ENCODE measurements at places on chromosomes 12 and 14.

GRCh38 chr14:32697114-32697513, 241.6 kb upstream of the NPAS3 start:
- no peak for DNase-seq

DNA sequence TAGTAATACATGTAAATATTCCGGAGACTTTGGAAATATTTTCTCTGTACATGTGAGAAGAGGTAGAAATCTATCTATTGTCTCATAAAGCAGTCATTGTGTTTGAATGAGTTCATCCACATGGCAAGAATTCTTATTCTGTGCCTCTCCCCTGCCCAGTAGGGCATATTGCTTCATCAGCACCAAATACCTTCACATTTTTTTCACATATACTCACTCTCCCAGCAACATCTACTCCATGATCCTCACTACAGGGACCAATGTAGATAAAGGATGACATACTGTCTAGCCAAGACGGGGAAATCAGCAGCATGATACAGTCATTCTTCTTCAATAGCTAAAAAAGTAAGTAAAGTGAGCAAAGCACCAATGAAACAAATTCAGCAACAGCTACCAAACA, 1.3 kb upstream of the TAS2R14 start:
- DNase-seq = no peak

GRCh38 chr12:22656376-22656775, 31.4 kb downstream of the ETNK1 start:
- DNase-seq = no peak

DNA sequence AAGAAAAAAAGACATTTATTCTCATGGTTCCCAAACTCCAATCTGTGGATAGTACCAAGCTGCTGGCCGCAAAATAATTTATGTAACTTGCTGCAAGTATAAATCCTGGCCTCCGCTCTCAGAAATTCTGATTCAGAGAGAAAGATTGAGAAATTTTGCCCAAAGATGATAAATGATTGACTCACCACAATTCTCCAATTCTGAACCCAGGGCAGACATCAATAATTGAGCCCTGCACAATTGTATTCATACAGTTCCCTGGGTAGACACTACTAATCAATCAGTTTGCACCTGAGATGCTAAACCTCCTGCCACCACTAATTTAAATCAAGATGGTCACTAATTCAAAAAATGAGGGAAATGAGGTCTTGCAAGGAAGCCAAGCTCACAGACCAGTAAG, 38.2 kb downstream of the TRPV4 start:
- no peak for DNase-seq

DNA sequence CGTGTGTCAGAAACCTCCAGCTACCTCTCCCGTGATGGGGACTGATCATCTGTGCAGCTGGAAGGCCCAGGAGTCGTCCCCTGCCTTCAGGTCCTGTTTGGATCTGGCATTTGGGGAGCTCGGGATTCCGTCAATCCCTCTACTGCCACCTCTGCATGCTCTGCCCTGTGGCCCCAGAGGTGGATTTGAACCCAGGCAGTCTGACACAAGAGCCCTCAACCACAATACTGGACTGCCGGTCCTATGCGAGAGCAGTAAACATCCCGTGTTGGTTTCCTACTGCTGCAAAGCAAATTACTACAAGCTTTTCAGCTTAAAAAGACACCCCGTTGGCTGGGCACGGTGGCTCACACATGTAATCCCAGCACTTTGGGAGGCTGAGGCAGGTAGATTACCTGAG, 121.9 kb upstream of the FKBP4 start:
- no peak for DNase-seq

- no peak for DNase-seq
These were observed 38.0 kb downstream of the NOC4L start for GRCh38 chr12:132182206-132182710.

- no peak for DNase-seq
These were observed 49.0 kb downstream of the TBC1D15 start for GRCh38 chr12:71888521-71888920.

DNA sequence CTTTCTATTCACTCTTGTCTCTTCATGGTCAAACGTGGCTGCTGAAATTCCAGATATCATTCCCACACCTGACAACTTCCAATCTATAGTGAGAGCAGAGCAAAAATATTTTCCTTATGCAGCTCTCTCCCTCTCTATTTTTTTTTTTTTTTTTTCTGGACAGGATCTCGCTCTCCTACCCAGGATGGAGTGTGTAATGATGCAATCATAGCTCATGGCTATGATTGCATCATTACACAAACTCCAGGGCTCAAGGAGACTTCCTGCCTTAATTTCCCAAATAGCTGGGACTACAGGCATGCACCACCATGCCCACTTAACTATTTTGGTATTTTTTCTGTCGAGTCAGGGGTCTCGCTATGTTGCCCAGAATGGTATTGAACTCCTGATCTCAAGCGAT, 1398.9 kb downstream of the AACS start:
- DNase-seq = no peak

DNA sequence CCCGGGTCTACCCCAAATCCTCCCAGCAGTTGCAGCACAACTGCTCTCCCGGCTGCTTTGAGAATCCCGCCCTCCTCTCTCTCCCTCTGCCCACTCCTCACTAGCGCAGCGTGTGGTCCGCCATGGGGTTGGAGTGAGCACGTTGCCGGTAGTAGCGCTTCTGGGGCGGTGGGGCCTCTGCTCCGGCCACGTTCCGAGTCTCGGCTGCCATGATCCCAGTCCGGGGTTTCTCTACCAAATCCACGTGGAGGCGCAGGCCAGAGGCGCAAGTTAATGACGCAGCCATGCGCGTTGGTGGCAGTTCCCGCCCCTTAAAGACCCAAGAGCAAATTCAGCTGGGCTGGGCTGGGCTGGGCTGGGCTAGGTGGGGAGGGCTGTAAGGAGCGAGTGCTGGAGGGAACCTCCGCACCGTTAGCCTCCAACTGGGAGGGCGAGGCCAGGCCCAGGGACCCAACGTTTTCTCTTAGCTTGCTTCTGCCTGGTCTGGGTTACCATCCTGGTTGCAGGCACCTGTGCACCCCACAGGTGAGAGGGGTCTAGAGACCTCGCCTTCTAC, at the start of gene METTL1:
TSS of gene METTL1 (minus strand) at position 233 of the 556 bp plus-strand sequence. CDS start at position 211, 22 bp downstream.
- DNase-seq = peak; percentile 87

- DNase-seq = no peak
These were observed 162.9 kb downstream of the PCNX1 start for GRCh38 chr14:71070169-71070568.

GRCh38 chr12:64039281-64039871, 182.7 kb downstream of the KICS2 start:
- no peak for DNase-seq

DNA sequence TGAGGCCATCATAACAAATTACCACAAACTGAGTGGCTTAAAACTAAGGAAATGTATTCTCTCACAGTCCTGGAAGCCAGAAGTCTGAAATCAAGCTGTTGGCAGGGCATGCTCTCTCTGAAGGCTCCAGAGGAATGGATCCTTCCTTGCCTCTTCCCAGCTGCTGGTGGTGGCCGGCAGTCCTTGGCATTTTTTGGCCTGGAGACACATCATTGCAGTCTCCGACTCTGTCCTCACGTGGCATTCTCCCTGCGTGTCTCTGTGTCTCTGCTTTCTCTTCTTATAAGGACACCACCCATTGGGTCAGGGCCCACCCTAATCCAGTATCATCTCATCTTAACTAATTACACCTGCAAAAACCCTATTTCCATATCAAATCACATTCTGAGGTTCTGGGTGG, 206.1 kb downstream of the SLC41A2 start:
- DNase-seq = no peak

GRCh38 chr14:68762953-68763764, 29.7 kb downstream of the ZFP36L1 start:
- DNase-seq = no peak

DNA sequence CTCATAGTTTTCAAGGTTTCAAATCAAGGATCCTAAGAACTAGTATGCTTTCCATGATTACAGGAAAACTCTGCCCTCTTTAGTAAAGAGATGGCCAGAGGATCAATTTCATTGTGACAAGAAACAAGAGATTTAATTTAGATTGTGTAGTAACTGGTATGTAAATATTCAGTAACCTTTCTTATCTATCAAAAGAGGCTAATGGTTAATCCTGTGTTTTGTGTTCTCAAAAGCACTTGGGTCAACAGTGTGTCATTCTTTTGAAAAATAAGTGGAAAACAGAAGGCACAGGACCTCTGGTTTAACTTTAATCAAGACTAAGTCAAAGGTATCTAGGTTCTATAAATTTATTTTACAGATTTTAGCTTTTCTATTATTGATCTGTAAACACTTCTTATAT, 56.6 kb upstream of the ERGIC2 start:
- DNase-seq = no peak

GRCh38 chr12:120997448-120997847, 18.8 kb downstream of the C12orf43 start:
- DNase-seq = no peak

DNA sequence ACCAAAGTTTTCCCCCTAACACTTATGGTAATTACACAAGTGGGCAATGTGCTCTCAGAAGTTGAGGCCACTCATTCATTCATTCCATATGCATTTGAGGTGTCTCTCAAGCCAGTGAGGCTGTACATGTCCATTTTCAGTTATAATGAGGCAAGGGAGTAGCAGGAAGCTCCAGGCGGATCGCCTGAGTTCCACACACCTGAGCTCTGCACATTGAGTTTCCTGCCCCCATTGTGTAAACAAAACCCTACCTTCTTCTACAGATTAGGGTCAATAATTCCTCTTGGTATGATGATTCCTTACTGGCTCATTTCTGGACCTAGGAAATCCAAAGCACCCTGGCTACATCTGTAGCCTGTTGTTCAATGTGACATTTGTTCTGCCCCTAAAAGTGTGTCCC, 555.3 kb downstream of the MED13L start:
- no peak for DNase-seq

Measured in activated CD4-positive, alpha-beta T cell treated with anti-CD3 and anti-CD28 coated beads, Interleukin-2, amount 50 U/mL, for 1 hour (primary cell).